Skeletal muscle cell (primary cell): ENCODE measurements at places on chromosomes 4 and X.

- no peak for DNase-seq
These were observed 2.7 kb downstream of the TIMM17B start for GRCh38 chrX:48894891-48895290.

DNA sequence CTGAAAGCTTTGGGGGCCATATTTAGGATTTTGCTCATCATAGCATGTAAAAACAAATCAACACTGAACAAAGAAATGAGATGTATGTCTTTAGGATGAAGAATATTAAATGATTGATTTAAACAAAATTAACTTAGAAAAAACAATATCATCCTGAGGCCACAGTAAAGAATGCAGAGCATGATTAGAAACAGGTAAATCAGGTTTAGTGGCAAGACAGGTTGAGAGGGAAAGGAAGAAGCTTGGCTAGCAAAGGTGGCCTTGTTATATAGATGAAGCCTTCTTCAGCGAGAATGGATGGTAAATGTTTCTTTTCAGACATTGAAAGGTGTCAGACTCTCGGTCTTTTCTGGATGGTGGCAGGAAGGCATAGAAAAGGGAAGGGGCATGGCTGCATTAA, 11.9 kb upstream of the MAGEB16 start:
- no peak for DNase-seq

DNA sequence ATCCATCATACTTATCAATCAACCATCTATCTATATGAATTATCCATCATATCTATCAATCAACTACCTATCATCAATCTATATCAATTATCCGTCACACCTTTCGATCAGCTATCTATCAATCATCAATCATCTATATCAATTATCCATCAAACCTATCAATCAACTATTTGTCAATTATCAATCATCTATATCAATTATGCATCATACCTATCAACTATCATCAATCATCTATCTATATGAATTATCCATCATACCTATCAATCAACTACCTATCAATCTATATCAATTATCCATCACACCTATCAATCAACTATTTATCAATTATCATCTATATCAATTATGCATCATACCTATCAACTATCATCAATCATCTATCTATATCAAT, 70.6 kb upstream of the PPP2R3B start:
- DNase-seq = no peak

GRCh38 chr4:95215991-95216605, 332.7 kb downstream of the UNC5C start:
- peak; percentile 37 for DNase-seq

- DNase-seq = no peak
These were observed 68.7 kb upstream of the PGM2 start for GRCh38 chr4:37757761-37758160.

DNA sequence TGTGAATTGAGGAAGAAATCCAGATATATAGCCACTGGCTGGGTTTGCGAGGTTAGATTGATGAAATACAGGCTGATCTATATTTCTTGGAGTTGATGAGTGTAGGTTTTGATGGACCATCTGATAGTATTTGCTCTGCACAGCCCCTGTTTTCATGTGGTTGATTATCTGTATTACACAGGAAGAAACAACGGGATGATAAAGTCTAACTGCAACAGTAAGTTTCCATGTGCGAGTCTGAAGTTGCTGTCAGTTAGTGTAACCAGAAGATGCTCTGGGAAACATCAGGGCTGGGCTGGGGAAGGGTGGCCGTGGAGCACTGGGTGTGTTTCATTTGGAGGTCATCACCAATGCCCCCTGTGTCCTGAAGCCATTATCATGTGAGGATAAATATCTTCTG, 148.4 kb upstream of the SFRP2 start:
- DNase-seq = no peak

GRCh38 chrX:117982694-117983392, 133.8 kb downstream of the KLHL13 start:
- DNase-seq = no peak

DNA sequence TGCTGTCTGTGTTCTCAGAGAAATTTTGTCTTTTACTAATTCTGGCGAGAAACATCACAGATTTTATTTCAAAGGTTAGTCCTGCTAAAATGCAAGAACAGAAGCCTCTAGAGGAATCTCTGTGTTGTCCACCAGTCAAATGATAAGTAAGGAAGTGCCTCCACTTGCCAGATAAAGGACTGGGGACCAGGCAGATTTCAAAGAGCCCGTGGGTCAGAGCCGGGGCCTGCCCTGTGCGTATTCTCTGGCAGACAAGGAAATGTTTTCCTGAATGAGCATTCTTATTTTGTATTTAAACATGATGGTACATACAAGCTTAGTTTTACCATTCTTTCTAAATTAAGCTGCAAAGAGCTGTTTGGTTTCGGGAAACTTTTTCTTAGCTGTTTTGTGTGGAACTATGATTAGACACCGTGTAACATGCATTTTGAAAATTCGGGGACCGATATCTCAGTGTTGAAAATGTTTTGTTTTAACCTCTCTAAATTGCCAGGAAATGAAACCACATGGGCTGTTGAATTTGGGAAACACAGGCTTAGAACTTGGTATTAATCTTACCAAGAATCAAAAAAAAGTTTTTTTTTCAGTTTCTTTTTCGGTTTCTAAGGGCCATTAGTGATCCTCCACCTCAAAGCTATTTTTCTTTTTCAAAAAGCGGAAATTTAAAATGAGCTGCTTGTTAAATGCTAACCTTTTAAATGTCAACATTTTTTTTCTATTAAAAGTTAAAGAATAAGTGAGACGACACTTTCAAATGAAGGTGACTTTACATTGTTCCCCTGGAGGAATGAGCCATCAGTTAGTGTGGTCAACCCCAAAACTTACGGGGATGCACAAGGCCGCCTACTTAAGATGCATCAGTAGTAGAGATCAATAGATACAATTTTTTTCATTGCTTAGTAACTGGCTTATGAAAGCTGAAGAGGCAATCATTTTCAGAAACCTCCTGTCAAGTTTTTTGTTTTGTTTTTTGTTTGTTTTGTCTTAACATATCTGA, 89.6 kb upstream of the MTM1 start:
- no peak for DNase-seq

- DNase-seq = no peak
These were observed 102.4 kb downstream of the CEP135 start for GRCh38 chr4:56051029-56051709.

GRCh38 chr4:1082215-1083182, 30.9 kb downstream of the RNF212 start:
- DNase-seq = peak; percentile 54

DNA sequence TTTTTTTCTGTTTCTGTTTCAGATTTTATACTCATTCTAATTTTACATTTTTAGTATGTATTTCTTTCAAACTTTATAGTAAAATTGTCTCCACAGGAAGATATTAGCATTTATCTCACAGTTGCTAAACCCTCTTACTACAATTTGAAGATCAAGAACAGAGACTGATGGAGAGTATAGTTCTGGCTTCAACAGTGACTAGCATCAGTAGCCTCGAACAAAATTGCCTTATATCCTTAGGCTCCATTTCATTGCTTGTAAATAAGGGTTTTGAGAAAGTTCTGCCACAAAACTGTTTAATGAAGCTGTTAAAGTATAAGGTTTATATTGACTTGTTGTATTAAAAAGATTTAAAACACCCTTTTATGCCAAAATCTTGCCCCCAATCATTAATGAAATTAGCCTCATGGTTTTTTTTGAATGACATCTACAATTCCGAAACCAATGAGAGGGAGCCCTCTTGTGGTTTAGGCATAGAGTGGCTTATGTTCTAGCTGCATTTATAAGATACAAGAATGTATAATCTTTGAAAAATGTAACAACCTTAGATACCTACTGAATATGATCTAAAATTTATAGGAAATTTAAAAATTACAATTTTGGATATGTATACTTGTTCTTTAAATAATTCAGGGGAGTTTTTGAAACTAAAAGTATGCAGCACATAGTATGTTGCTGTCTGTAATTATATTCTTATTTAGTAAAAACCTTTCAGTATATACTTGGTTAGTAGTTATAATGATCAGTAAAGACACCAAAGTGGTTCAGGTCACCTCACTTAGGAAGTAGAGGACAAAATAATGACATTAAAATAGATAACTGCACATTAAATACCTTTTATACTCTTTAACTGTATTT, 109.8 kb upstream of the HPGD start:
- peak; percentile 3 for DNase-seq

GRCh38 chrX:259692-260355, 21.4 kb upstream of the PLCXD1 start:
- DNase-seq = no peak

DNA sequence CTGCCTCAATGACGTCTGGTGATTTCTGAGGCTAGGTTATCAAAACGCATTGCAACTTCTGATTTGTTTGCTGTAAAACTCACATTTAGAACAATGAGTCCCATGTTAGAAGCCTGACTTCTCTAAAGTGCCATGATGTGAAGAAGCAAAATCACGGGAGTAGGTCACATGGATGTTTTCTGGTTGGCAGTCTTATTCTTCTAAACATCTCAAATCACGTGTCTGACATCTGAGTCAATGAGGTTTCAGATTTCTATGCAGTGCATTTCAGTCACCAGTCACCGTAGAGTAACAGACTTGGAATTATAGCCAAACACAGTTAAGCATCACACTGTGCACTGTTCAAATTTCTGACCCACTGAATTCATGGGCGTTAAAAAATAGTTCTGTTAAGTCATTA, 482.1 kb downstream of the TMA16 start:
- no peak for DNase-seq

- DNase-seq = no peak
These were observed 232.1 kb downstream of the CPE start for GRCh38 chr4:165610679-165611437.

- no peak for DNase-seq
These were observed 15.0 kb upstream of the STS start for GRCh38 chrX:7132335-7133049.

DNA sequence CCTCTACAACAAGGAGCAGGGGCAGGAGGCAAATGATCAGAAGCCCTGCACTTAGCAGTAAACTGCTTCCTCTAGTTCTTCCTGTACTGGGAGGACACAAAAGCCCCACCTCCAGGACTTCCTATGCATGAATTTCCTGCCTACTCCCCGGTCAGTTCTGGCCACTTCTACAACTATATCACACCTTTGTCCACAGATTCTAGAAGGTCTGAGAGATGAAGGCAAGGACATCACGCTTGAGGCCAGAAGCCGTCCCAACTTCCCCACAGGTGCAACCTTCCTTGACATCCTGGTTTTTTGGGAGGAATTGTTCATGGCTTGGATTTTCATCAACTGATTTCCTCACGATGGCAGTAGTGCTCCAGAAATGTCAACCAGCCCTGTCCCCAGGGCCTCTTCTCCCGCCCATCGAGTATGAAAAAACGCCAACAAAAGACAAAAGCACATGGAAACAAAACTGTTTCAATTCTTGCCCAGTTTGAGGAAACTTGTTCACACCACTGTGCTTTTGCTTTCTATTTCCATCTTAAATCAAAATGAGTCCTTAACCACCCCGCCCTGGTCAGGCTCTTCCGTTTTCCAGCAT, 206.5 kb upstream of the STK26 start:
- no peak for DNase-seq

GRCh38 chrX:122517786-122518185, 666.3 kb upstream of the GRIA3 start:
- no peak for DNase-seq

DNA sequence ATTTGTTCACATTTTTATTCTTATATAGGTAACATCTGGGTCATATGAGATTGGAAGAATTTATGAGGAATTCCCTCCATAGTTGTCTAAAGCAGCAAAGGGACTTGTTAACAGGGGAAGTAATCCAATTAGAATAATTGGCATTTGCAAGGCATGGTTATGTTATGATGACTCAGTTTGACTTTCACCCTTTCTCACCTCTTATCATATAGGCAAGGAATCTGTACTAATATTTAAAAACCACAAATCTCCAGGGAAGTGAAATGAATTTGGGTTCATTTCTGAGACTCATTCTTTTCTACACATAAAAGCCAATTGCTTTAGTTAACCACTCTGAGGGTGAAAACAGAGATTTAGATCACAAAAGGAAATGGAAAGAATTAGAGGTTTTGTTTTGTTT, 281.5 kb upstream of the DKK2 start:
- no peak for DNase-seq

GRCh38 chr4:84529169-84529751, 30.2 kb upstream of the NKX6-1 start:
- no peak for DNase-seq

GRCh38 chr4:8097721-8098345, 60.8 kb downstream of the ABLIM2 start:
- no peak for DNase-seq

DNA sequence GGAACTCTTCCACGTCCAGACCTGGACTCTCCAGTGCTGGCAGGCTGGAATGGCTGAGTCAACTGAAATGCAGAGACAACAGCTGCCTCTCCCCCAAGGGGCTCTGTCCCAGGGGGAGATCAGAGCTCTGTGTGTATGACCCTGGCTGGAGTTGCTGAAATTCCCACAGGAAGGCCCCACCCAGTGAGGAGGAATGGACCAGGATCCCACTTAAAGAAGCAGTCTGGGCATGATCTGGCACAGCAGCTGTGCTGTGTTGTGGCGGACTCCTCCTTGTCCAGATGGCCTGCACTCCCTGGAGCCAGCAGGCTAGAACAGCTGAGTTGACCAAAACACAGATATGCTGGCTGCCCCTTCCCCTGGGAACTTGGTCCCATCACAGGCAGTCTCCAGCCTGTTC, 25.4 kb downstream of the C4orf17 start:
- DNase-seq = peak; percentile 72

DNA sequence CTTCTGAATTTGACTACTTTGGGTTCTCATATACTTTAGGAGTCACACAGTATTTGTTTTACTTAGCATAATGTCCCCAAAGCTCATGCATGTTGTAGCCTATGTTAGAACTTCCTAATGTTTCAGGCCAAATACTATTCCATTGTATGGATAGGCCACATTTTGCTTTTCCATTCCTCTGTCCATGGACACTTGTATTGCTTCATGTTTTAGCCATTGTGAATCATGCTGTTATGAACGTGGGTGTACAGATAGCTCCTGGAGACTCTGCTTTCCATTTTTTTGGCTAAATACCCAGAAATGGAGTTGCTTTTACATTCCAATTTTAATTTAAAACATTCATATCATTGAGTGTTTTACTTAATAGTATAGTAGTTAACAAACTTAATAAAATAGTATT, 54.5 kb downstream of the HTT start:
- DNase-seq = no peak

GRCh38 chr4:8072235-8072968, 86.2 kb downstream of the ABLIM2 start:
- DNase-seq = no peak

- no peak for DNase-seq
These were observed 334.9 kb downstream of the DCTD start for GRCh38 chr4:182582245-182582644.

DNA sequence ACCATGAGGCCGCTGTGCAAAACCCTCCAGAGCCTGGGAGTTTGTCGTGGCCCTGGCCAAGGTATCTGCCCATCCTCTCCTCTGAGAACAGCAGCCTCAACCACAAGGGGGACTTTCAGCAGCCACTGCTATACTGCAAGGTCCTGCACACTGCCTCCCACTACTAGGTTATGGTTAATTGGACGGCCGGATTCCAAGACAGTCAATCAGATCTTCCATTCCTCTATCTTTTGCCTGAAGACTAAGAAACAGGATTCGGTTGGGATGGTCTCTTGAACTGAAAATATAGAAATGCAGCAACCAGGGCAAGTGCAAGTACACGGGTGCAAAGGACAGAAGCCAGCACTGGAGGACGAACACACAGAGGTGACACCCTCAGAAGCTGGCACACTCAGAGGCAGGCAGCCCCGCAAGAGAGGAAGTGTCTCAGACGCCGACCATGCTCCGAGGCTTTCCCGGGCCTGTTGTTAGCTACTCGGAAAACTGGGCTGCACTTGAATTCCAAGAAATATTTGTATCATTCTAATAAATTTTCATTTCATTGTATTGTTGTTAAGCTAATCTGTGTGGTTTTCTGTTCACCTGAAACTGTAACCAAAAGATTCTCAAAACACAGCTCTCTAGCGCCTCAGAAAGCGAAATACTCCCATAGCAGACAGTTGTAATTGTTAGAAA, 63.3 kb downstream of the AFAP1 start:
- DNase-seq = no peak
